HCT116 (cell line): ENCODE measurements at places on chromosomes 4 and X. TPM values are rescaled to one million over a fixed set of nuclear protein-coding genes. Genes with fewer than 3 reads are reported as not detected.

GRCh38 chrX:111086591-111087006, 9.4 kb upstream of the PAK3 start:
- DNase-seq = no peak

DNA sequence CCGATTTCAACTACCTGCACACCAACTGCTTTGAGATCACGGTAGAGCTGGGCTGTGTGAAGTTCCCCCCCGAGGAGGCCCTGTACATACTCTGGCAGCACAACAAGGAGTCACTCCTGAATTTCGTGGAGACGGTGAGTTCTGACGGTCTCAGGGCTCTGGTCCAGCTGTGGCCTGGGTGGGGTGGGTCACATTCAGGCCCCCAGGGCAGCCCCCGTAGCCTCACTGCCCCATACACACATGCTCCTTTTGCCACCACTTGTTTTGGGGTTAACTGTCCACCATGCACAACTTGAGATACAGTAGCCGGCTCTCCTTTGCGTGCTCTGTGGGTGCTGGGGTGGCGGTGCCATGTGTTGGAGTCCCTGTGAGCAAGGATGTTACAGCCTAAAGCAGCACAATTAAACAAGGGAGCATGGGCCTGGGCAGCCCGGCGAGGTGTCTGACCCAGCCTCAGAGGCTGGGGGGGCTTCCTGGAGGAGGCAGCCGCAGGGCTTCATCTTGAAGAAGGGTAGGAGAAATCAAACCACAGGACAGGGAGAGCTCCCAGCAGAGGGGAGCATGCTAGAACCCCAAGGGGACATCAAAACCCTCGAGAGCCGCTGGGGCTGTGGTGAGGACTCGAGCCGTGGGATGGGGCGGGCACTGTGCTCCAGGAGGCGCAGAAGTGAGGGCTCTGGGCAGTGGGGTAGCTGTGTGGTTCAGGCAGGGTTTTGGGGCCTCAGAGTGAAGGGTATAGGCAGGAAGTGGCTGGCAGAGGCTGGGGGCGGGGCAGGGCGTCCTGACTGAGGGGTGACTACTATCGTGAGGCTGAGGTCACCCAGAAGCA, 22.0 kb downstream of the CPZ start:
- DNase-seq = no peak

DNA sequence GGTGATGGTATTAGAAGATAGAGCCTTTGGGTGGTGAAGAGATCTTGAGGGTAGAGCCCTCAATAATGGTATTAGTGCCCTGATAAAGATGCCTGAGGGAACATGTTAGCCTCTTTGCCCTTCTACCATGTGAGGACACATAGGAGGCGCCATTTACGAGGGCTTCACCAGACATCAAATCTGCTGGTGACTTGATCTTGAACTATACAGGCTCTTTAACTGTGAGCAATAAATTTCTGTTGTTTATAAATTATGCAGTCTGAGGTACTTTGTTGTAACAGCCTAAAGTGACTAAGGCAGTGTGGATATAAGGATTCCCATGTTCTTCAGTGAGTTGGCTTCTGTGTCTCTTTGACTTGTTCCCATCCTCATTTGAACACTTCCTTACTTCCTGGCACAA, 11.8 kb downstream of the MOB1B start:
- DNase-seq = no peak

DNA sequence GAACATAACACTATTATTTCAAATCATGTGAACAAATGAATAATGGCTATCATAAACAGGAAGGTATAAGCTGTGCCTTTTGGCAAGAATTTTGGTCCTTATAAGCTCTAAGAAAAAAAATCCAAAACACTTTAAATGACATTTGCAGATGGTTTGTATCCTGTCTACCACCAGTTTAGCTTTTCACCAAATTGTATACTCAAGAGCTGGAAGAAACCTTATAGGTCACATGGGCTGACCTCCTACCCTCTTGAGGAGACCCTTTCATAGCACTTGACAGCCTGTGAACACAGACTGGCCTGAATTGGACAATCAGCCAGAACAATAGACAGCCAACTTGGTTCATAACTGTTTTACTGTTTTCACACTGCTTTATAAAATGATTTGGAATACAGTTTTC, 24.3 kb downstream of the USP26 start:
- no peak for DNase-seq

DNA sequence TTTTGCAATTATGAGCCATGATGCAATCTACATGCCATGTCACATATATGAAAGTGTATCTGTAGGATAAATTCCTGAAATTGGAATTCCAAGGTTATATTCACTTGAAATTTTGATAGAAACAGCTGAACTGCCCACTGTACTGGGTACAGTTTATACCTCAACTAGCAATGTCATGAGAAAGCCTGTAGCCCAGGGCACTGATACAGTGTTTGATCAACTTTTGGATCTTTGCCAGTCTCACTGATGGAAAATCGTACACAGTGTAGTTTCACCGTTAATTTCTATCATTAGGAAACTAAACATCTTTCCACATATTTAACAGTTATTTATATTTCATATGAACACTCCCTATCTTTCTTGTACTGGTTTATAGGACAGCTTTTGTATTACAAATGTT, 34.2 kb downstream of the TAPT1 start:
- DNase-seq = no peak

GRCh38 chrX:151081016-151081415, 95.4 kb upstream of the GPR50 start:
- DNase-seq = no peak

DNA sequence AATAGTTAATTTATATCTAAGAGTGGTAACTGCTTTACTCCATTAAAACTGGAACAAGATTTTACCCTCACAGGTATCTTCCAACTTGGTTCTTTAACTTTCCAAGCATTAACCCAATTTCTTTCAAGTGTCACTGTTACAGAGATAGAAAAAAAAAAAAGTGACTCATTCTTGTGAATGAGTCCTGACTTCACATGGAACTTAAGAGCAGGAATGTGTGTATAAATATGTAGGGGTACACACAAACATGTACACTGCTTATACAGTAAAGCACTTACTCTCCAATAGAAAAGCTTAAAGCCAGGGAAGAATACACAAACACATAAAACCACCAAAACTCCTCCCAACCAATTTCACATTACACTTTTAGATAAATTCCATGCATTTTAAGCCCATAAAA, 38.8 kb downstream of the TAPT1 start:
- no peak for DNase-seq

GRCh38 chr4:39631700-39632079, 7.0 kb downstream of the SMIM14 start:
- DNase-seq = no peak

TSPAN6 gene
- 25.0 TPM for total RNA-seq
